Fibroblast of skin of back (primary cell): ENCODE measurements at places on chromosomes 1 and 21.

- DNase-seq, result no peak
These were observed 51.8 kb downstream of the RGS2 start for GRCh38 chr1:192860478-192861185.

DNA sequence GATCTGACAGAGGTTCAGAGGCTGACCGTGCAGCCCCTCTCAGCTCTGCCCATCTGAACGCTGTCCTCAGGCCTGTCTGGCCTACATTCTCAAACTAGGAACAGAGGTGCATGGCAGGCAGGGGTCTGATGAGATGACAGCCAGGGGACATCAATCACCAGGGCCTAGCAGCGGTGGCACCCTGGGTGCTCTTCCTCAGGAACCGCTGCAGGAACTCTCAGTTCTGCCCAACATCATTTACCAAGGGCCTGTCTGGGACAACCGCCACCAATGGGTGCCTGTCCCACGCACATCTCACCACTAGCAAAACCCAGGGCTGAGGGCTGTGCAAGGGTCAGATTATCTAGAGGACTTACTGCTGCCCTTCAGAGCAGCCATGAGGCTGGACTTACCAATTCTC lies 245.7 kb downstream of the TOMM20 start:
- DNase-seq, result no peak

- DNase-seq, result no peak
These were observed 61.0 kb downstream of the TIAM1 start for GRCh38 chr21:31283025-31283424.

GRCh38 chr1:3007298-3008147 lies 13.7 kb upstream of the ACTRT2 start:
- no peak for DNase-seq
